ENCODE measurements at places on chromosomes 16 and 17.

GRCh38 chr16:56019274-56019673 lies 144.1 kb upstream of the CES5A start:
- DNase-seq, result no peak

DNA sequence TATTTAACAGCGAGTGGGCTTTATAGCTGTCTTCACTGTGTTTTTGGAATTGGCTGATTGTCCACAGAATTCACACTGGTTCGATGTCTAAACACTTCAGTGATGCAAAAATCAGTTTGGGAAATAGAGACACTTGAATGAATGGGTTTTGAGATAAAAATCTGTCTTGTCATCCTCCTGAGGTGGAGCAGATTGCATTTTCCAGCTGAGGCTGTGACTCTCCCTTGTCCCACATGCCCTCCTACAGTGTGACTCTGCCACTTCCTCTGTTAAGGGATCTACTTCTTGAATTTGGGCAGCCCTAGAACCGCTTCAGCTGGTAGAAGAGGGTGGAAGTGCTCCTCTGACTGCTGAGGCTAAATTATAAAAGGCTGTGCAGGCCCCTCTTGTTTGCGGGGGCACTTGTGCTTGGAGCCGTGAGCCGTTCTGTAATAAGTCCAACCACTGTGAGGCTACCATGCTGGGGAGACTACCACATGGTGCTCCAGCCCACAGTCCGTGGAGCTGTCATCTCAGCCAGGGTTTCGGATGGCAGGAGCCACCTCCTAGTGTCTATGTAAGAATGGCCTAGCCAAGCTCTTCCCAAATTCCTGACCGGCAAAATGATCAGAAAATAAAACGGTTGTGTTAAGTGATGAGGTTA lies 175.9 kb downstream of the SPECC1 start:
- no peak for DNase-seq

DNA sequence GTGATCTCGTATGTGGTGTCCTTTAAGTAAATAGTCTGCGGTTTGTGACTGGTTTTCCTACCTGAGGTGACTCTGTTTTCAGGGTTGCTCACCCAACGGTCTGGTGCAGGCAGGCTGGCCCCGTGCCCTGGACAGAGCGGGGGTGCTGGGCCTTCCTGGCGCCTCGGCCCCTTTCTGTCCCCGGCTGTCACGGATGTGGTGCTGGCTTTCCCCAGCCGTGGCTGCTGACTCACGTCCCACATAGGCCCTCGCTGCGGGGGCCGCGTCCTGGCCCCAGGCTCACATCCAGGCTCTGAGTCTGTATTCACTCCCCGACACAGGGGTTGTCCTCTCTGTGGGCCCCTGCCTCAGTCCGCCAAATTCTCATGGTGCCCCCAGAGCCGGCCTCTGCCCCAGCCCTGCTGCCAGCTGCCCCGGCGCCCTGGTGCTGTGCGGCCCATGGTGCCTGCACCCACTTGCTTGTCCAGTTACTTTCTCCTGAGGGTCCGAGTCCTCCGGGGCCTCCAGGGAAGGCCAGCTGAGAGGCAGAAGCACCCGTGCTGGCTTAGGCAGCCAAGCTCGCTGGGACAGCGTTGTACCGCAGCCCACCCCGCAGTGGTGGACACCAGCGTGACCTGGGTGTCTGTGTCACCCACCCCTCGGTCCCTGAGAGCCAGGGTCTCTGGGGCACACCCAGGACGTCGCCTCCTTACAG lies 5.9 kb downstream of the CHMP6 start:
- DNase-seq, result no peak

DNA sequence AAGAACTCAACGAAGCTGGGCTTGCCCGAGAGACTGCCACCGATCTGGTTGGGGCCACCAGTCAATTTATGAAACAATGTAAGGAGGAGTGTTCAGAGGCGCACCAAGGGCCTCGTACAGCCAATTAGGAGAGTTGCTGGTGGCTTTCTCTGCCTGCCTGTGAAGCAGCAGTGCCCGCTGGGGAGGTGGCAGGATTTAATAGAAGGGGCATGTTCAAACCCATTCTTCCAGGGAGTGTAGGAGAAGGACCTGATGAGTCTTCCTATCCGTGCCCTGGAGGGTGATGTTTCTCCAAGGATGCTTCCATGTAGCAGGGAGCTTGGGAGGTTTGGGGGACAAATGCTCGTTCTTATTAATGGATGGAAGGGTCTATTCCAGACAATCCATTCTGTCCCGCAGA lies 178.4 kb downstream of the CCDC182 start:
- DNase-seq, result no peak

DNA sequence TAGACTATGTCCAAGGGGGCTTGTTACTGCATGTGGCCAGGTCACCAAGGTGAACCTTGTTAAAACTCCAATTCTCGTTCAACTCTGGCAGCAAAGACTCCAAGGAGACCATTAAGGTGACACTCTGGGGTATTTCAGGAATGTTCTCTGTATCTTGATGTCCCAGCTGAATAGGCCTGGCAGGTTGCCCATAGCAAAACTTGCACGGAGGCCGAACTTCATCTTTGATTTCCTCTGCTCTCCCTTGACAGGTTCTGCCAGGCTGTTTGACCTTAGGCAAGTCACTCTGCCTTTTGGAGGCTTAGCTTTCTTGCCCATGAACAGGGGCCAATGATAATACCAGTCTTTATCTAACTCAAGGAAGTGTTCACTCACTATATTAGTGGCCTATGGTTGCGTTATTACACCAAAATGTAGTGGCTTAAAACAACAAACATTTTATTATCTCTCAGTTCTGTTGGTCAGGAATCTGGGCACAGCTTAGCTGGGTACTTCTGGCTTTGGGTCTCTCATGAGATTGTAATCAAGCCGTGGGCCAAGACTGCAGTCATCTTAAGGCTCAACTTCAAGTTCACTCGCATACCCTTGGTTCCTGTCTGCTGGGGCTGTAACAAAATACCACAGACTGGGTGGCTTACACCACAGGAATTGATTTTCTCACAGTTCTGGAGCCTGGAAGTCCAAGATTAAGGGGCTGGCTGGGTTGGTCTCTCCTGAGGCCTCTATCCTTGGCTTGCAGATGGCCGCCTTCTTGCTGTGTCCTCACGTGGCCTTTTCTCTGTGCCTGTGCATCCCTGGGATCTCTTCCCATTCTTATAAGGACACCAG lies 168.5 kb downstream of the UTP18 start:
- DNase-seq, result no peak

GRCh38 chr16:52634528-52634927 lies 87.6 kb upstream of the TOX3 start:
- no peak for DNase-seq

- no peak for DNase-seq
These were observed 1.3 kb downstream of the GPATCH8 start for GRCh38 chr17:44501866-44502375.

- peak; percentile 95 for DNase-seq
These were observed 12.7 kb downstream of the TBX2 start for GRCh38 chr17:61412143-61412859.

DNA sequence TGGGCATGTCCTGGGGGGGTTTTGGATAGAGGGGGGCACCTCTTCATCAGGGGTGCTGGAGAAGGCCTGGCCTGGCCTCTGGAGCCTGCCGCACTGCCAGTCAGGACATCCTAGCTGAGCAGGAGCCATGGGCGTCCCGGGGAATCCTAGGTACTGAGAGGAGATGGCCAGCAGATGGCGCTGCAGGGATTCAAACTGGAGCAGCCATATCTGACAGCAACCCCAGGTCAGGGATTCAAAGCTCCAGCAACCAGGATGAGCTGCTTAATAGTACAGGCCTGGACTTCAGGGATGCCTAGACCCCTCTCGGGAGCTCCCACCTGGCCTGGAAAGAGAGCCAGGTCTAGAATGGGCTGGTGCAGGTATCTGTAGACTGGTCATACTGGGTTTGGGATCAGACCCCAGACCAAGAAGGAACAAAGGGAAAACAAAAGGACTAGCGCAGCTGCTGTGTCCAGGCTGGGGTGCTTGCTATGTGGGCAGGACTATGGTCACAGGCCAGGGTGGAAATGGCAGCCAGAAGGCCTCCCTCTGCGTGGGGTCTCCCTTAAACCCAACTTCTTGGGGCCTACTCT lies 306.9 kb upstream of the RBFOX1 start:
- peak; percentile 80 for DNase-seq

GRCh38 chr17:35811759-35812158 lies 2.5 kb downstream of the TAF15 start:
- DNase-seq, result no peak

GRCh38 chr16:88195269-88195705 lies 187.5 kb upstream of the ZNF469 start:
- no peak for DNase-seq

GRCh38 chr17:38328620-38329019 lies 15.1 kb downstream of the GPR179 start:
- peak; percentile 32 for DNase-seq

- DNase-seq, result no peak
These were observed 106.2 kb downstream of the XYLT1 start for GRCh38 chr16:17364319-17365210.

DNA sequence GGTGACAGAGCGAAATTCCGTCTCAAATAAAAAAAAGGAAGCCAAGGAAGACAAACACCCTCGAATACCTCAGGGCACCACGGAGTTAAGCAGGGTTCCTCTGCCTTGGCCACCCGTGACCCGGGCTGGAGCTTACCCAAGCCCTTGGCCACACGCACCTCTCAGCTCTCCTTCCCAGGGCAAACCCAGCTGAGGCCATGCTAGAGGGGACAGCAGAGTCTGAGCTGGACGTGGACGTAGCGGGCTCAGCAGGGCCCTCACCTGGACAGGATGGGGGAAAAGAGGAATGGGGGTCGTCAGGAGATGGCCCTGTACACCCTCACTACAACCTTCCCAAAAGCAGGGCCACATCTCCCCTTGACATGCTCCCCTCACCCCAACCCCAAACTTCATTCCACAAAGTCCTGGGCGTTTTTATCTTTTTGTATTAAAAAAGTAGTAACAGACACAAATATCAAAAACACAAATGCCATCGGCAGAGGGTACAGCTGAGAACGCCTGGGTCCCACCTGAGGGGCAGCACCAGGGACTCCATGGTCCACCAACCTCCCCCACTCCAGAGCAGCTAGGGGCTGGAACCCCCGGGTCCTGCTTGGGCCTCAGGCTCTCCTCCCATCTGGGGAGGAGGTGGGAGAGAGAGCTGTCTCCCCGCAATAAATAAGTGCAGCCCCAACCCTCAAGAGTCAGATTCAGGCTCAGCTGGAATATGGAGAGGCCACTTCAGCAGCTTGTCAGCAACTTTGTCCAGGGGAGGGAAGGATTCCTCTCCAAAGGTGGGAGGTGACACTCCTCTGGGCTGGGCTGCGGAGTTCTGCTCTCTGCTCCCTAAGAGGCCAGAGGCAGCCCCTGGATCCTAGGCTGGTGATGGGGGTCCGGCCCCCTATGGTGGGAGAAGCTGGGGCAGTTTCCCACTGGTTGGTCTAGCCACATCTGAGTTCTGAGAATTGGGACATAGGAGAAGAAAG lies 11.9 kb downstream of the PER1 start:
- DNase-seq, result peak; percentile 47

GRCh38 chr17:45792995-45793755 lies 9.1 kb downstream of the CRHR1 start:
- no peak for DNase-seq

- no peak for DNase-seq
These were observed 23.9 kb upstream of the CAPNS2 start for GRCh38 chr16:55542459-55543082.
